Stimulated activated CD4-positive, alpha-beta T cell treated with anti-CD3 and anti-CD28 coated beads, Interleukin-15, amount 100 ng/mL, for 24 hours (primary cell): ENCODE measurements at places on chromosomes 4 and X.
A peak's percentile ranks its signal among the peaks of the same experiment; 100 is the strongest.

DNA sequence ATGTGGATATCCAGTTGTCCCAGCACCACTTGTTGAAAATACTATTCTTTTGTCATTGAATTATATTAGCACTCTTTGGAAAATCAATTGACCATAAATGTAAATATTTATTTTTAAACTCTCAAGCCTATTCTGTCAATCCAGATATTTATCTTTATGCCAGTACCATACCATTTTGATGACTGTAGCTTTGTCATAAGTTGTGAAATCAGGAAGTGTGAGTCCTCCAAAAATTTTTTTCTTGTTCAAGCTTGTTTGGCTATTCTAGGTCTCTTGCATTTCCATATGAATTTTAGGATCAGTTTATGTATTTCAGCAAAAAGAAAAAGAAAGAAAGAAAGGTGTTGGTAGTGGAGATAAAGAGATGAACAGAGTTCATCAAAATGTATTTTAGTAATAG, 8.2 kb upstream of the SMPX start:
- DNase-seq: no peak

GRCh38 chr4:76558396-76559235, 123.6 kb downstream of the SHROOM3 start:
- DNase-seq: no peak

DNA sequence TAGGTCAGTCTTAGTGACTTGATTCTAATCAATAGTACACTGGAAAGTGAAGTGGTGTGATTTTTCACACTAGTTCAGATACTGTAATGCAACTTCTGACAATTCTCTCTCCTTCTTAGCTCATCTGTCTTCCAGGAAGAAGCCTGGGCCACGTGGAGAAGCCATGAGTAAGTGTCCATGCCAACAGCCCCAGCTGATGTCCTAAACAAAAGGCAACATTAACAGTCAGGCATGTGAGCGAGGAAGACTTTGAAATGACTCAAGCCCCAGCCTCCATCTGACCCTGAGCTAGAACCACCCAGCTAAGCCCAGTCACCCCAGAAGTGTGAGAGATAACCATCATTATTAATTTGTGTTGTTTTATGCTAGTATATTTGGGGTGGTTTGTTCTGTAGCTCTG, 115.7 kb upstream of the MAGEB16 start:
- no peak for DNase-seq

DNA sequence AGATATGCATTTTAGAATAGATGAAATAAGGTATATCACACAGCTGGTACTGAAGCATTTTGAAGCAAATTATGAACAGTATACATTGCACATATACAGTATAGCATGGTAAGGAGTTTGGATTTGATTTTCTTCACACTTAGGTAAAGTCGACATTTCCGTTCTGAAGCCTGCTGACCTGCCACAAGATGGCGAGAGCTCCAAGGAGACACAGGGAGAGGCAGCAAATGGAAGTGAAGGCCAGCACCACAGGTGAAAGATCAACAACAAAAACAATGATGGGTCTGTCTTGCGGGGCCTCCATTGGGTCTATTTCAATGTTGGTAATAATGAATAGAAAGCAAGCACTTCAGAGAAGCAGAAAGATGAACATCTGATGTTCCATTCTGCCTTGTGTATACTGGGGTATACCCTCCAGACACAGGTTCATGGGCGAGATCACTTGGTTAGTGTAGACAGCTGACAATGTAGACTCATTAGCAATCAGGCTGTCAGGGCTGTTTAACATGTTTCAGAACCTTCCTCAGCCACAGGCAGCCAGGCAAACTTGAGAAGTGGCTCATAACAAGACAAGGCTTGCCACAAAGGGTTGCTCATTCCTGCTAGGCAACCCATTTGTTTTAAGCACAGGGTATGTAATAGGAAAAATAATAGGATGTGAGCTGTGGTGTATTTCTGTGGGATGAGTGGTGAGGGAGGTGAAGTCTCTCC, 21.4 kb upstream of the NOX1 start:
- DNase-seq: peak; percentile 11

DNA sequence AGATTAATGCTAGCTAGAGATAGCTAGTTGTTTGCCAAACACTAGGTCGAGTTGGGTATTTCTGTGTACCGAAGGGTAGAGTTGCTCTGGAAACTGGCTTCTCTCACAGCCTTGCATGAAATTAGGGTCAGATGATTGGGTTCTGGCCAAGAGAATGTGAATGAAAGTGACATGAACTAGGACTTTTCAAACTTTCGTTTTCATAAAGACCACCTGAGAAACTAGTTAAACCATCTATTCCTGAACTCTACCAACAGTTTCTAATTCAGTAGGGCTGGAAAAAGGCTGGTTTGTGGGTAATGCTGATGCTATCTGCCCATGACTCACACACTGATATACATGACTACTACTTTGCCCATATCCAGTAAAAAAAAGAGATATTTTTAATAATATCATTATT, 157.6 kb downstream of the GASK1B start:
- no peak for DNase-seq

DNA sequence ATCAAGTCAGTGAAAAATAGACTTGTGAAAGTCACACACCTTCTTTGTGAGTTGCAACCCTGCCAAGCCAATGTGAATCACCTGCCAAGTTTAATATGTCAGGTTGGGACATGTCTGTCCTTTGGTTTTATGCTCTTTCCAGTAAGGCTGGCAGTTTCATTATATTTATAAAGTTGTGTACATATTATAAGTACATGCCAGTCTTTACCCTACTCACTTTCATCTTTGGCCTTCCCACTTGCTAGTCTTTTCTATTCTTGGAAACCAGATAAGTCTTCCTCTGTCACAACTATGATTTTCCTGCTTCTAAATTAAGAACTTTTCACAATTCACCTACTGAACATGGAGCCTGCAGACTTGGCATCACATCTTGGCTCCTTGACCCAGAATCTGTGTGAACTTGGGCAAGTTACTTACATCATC, 680.7 kb upstream of the BOD1L1 start:
- DNase-seq: no peak

- DNase-seq: no peak
Observed at GRCh38 chr4:165627128-165627527, 245.9 kb upstream of the TLL1 start.

- peak; percentile 61 for DNase-seq
Observed at GRCh38 chrX:47579537-47579936, 2.7 kb upstream of the TIMP1 start.

GRCh38 chr4:22048323-22048722, 99.8 kb upstream of the KCNIP4 start:
- DNase-seq: no peak

DNA sequence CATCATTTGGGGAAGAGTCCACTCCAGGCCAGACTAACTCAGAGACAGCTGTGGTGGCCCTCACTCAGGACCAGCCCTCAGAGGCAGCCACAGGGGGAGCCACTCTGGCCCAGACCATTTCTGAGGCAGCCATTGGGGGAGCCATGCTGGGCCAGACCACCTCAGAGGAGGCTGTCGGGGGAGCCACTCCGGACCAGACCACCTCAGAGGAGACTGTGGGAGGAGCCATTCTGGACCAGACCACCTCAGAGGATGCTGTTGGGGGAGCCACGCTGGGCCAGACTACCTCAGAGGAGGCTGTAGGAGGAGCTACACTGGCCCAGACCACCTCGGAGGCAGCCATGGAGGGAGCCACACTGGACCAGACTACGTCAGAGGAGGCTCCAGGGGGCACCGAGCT, 3.3 kb upstream of the ERAS start:
- no peak for DNase-seq

DNA sequence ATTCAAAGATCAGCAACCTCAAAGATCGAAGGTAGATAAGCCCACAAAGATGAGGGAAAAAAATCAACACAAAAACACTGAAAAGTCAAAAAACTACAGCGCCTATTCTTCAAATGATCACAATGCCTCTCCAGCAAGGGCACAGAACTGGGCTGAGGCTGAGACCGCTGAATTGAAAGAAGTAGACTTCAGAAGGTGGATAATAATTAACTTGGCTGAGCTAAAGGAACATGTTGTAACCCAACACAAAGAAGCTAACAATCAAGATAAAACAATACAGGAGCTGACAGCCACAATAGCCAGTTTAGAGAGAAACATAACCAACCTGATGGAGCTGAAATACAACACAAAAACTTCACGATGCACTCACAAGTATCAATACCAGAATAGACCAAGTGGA, 231.1 kb downstream of the STPG2 start:
- DNase-seq: no peak

- DNase-seq: no peak
Observed at GRCh38 chrX:72030431-72030830, 101.3 kb downstream of the RTL5 start.

DNA sequence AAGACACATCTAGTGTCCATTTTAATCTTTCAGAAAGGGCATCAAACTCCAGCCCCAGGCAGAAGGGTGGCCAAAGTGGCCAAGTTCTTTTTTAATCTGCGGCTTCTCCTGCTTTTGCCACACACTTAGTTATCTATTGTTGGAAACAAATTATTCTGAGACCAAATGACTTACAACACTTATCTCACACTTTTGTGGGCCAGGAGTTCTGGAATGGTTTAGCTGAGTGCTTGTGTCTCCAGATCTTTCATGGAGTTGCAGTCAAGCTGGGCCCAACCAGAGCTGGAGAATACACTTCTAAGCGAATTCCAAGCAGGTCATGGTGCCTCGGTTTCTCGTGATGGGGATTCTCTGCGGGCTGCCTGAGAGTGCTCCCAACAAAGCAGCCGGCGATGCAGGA, 4.0 kb downstream of the TXK start:
- DNase-seq: no peak

DNA sequence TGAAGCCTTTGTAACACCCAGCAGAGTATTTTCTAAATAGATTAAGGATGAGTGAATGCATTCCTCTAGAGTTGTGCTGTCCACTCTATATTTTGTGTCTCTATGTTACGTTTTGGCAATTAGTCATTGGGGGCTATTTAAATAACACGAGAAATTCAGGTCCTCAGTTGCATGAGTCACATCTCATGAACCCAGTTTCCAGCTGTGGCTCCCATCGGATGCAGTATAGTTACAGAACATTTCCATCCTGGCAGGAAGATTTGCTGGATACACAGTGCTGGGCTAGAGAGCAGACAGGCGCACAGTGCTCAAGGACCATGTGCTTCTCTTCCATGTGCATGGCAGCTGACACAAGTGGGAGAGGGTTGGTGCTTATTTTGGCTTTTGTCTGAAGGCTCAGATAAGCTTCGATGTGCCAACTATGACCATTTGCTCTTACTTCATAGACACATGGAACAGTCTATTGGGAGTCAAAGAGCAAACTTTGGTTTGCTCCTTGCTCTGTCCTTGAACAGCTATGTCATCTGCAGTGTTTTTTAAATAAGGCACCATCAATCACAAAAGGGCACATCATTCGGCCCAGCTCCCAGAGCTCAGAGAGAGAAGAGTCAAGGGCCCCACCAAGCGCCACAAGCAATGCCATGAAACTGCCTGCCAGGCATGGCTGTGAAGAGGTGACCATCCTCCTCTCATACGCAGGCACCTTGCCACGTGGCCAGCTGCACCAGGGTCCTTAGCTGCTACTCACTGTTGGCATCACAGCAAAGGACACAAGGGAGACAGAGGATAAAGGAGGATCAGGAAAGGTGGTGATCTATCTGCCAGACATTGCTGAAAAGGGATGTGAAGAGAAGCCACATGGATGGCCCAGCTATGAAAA, 8.1 kb upstream of the STS start:
- no peak for DNase-seq

- DNase-seq: no peak
Observed at GRCh38 chrX:25597551-25597950, 540.6 kb upstream of the MAGEB18 start.

DNA sequence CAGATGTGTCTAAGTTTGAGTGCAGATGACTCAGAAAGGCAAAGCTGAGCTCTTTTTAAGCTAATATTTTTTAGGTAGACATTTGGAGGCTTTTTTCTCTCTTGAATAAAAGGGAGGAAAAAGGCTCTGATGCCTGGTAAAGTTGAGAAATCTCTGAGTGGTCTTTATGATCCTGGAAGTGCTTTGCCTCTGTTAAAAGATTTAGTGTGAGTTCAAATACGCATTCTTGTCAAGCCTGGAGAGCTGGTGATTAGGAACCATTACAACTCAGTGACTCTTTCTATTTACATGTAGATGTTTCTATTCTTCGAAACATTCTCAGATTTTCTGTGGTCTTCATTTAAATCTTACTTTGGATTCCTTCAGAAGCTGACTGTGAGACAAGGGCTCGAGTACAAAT, 143.4 kb upstream of the MED14 start:
- no peak for DNase-seq

DNA sequence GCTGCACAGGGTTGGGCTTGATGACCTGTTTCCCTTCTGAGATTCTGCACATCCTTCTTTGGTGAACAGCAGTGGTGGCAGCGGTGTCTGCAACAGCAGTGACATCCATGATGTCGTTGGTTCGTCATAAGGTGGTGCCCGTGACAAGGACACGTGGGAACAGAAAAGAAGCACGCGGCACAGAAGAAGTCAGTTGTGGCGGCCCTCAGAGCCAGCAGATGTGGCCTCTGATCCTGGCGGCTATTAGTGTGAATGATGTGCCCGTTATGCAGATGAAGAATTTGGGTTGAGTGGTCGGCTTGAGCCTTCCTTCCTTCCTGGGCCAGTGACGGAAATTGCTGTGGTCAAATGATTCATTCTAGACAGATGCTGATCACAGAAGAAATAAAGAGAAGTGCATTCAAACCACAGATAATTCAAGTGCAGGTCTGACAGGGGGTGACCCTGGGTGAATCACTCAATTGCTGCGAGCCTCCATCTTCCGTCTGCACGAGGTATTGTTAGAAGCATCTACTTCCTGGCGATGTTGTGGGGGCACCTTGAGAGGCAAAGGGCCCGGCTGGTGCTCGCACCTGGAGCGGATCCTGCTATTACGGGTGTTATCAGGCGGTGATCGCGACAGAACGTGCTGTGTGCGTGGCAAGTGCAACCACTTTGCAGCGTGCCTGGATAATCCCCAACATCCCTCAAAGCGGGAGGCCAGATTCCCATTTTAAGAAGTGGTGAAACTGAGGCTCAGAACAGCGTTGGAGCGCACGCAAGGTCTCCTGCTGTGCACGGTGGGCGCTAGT, 215.2 kb upstream of the PSAPL1 start:
- DNase-seq: peak; percentile 60

DNA sequence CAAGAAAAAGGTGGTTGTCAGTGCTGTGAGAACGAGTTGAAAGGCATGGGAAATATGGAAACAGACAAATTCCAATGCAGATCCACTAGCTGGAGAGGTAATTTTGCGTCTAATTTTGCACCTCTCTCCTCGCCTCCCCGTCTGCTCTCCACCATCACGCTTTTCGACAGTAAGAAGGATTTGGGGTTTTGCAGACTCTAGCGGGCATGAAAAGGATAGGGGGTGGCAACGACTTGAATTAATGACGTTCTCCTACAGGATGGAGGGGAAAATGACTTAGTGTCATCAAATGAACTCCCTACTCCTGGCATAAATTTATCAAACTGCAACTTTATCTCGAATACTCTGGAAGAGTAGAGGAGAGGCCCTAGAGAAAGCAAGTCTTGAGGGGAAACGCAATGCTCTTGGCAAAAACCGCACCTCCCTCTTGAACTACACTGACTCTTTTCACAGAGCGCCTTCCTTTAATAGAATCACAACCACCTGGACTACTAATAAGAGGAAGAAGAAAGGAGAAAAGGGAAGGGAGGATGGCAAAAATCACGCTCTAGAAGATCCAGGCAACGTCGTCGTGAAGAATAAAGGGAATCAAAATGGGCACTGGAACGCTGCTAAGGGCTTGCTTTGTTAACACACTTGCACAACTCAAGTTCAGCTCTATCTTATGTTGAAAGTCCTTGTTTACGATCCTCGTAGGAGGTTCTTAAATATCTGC, 871 bp upstream of the SLITRK2 start:
- DNase-seq: no peak
